ENCODE measurements at places on chromosomes 11 and 22. TPM values are rescaled to one million over a fixed set of nuclear protein-coding genes. Genes with fewer than 3 reads are reported as not detected.
A peak's percentile ranks its signal among the peaks of the same experiment; 100 is the strongest.

The ACCSL gene
- not detected for total RNA-seq

DNA sequence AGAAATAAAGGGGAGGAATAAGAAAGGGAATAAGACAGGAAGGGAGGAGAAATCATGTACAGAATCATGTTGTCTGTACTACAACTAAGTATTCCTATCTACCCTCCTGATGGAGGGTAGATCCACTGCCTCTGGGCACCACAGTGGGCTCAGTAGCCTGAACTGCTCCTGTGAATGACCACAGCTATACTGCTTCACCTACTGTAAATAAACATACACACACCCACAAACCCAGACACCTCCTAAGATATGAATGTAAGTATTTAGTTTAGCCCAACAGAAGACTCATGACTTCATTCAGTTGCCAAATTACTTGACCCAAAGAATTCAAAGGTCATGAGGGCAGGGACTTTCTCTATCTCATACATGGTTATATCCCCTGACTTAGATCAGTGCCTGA, 177.3 kb upstream of the C11orf58 start:
- no peak for DNase-seq

DNA sequence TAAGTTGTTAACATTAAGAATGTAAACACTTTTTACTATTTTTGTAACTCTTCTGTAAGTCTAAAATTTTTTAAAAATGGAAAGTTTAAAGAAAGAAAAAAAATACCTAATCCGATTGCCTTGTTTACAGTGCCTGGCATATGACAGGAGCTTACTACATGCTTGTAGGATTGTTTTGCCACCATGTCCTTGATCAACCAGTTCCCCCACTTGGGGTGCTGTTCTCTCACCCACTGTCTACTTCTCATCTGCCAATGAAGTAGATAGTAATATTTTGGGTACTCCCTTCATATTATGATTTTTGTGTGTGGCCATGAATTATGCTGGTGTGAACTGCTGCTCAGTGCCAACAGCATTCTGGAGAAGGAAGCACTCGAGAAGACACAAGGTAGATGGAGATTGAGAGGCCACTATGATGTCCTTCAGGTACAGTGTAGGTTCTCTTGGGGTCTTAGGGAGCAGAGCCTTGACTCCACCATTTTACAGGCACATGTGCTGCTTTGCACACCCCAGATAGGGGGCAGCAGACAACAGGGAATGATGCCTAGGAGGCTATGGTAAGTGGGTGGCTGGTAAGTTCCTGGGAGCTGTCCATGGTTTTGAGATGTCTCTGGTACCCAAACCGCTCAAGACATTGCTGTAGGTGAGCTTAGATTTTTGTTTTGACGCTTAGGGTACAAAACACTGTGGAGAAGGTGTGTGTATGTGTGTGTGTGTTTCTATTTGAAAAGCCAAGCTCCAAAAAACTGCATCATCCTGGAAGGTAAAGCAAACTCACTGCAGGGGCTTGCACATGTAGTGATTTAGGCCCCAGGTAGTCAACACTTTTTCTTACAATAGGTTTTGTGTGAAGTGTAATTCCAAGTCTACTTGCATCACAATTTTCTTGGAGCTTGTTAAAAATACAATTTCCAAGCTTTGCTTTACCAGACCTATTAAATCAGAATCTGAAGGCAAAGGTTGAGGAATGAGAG, 494.5 kb upstream of the LARGE1 start:
- peak; percentile 15 for DNase-seq

- no peak for DNase-seq
These were observed 256.1 kb upstream of the UBASH3B start for GRCh38 chr11:122399375-122399774.

The GGTLC2 gene
- not detected for total RNA-seq

- DNase-seq = peak; percentile 87
These were observed 17.8 kb upstream of the TMPRSS13 start for GRCh38 chr11:117946842-117947526.

DNA sequence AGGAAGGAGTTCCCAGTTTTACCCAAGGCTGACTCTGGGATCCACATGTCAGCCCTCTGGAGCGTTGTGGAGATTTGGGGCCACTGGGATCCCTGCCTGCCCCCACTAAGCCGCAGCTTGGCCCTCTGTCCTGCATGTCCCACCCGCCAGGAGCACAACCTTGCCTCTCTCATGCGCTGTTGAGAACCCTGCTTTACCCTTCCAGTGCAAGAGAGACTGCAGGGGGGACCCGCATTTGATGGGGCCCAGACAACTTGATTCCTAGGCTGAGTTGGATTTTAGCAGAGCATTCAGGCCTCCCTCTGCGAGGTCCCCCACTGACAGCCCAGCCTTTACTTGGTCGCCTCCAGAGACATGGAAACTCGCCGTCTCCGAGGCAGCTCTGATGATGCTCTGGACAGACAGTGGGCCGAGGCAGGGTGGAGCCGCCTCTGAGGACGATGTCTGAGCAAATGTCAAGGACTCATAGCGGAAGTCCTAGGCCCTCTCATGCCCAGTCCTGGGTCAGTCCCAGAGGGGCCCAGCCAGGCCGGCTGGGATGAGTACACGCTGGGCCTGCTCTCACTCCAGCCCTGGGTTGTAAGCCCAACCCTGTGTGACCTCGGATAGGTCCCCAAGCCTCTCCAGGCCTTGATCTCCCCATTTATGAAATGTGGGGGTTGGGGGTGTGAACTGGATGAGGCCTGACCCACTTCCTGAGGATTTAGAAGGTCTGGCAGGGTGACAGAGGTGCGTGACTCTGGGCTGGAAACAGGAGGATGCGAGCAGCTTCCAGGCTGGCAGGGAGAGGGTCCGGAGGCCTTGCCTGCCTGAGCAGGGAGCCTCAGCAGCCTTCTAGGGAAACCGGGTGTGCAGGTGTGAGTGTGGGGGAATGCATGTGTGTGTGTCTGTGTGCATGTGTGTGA, 630 bp downstream of the CD5 start:
- DNase-seq = no peak

The OR6T1 gene
- total RNA-seq = not detected

- no peak for DNase-seq
These were observed 189.8 kb downstream of the JRKL start for GRCh38 chr11:96579656-96580055.

DNA sequence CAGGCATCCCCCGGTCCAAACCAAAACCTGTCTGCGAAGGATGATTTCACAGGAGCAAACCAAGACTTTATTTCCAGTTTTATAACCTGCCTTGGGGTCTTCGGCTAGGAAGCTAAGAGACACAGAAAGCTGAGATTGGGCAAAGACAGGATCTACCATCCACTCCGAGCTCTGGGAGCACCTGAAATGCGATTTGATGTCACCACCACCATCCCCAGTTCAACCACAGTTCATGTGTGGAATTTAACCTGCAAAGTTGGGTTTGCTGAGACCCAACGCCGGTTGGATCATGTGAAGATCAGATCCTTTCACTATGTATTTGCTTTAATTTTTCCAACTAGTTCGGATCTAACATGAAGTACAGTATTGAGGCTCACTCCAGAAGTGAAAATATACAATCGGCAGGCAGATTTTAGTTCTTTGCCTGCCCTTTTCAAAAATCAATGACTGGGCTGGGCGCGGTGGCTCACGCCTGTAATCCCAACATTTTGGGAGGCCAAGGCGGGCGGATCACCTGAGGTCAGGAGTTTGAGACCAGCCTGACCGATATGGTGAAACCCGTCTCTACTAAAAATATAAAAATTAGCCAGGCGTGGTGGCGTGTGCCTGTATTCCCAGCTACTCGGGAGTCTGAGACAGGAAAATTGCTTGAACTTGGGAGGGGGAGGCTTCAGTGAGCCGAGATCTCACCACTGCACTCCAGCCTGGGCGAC, 1.4 kb upstream of the C11orf24 start:
- DNase-seq = no peak

- no peak for DNase-seq
These were observed 6.2 kb upstream of the RGL4 start for GRCh38 chr22:23684561-23685031.

DNA sequence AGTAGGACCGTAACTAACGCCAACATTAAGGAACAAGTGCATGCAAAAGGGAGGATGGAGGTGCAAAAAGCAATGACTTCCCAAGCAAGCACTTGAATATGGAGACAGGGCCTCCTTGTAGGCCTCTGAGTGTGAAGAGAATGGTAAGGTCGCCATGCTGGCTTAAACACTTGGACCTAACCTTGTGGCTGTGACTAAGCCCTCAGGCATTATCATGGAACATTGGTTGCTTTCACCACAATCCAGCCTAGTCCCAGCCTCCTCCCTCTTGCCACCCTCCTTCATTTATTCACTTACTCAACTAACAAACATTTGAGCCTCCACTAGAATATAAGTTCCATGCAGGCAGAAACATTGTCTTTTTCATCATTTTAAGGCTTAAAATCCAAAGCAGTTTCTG, 11.9 kb upstream of the SYTL2 start:
- DNase-seq = peak; percentile 90

GRCh38 chr22:27318516-27318915, 483.0 kb downstream of the MN1 start:
- peak; percentile 63 for DNase-seq

The ALDH3B2 gene
- not detected for total RNA-seq

The PITPNB gene
- total RNA-seq = 21.4 TPM

GRCh38 chr11:128528294-128528693, 59.1 kb downstream of the ETS1 start:
- no peak for DNase-seq

The MRGPRE gene
- not detected for total RNA-seq

DNA sequence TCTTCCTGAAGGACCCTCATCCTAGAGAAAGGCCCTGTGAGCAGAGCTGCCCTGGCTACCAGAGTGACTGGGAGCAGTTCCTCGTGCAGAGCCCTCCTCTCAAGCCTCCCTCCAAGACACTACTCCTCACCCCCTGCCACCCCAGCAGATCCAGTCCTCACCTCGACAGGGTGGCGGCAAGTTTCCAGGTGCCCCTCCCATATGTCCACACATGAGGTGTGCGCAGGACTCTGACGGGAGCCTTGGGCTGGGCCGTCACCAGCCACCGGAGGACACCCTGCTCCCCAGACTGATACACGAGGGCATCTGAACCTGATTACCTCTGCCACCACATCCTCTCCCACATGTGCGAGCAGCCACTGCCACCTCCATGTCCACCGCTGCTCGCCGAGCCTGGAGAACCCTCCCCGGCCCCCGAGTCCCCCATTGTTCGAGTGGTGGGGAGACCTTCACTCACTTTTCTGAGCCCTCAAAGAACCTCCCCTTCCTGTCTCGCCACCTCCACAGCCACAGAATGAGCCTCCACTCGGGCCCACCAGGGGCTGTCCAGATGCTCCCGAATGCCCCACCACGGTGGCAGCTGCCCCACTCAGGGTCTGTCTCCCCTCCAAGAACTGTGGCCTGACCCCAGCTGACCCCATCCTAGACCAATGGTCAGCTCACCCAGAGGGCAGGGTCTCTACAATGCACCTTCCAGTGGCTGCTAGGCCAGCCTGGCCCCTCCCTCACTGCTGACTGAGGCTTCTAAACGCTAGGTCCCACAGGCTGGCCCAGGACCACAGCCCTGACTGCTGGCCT, 62.5 kb downstream of the DGCR2 start:
- DNase-seq = no peak

The CADM1 gene
- total RNA-seq = 21.3 TPM

GRCh38 chr11:63961608-63962412, 12.6 kb upstream of the COX8A start:
- DNase-seq = no peak

DNA sequence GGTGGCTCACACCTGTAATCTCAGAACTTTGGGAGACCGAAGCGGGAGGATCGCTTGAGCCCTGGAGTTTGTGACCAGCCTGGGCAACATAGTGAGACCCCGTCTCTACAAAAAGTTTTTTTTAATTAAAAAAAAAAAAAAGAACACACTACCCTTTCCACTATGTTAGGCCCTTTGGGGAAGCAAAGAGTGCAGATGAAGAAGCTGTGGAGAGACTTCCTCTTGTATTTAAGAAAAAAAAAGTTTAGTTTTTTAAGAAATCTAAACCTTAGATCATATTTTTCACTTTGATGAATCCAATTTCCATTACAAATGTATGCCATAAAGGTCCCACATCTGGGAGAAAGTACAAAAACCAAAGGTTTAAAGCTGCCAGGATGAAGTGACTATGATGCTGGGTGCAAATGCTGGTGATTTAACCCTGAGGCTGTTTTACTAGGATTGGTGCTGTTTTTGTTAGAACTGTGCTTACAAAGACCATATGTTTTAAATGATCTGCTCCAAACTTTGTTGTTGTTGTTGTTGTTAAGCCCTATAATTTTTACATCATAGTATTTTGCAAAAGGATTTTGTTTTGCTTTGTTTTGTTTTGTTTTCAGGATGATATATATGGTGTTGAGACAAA, 28.9 kb upstream of the ACER3 start:
- DNase-seq = no peak

DNA sequence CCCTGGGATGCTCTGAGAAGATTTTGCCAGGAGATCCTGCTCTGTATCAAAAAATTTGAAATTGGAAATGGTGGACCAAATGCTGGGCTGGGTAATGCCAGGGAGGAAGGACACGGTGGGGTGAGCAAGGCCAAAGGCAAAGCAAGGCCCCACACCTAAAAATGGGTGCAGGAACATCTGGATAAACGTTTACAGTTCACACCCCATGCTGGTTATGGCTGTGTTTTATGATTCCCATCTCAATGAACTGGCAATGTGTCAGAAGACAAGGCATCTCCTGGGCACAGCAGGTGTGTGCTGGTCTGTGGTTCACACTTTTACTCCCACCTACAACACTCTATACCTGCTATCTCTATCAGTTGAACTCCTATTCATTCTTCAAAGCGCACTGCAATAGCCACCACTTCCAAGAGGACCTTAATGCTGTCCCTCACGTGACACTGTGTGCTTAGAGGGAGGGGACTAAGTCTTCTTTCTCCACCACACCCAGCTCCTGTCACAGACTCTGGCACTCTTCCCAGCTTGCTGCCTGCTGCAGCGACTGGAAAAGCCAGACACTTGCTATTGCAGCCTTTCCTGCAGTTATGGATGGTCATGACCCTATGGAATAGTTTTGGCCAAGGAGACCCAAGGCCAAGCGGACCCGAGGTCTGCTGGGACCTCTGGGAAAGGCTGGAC, 277.5 kb downstream of the CTTN start:
- DNase-seq = no peak

GRCh38 chr11:72040491-72041363, 39.6 kb downstream of the NUMA1 start:
- peak; percentile 72 for DNase-seq

The PRR5 gene
- total RNA-seq = 9.1 TPM

DNA sequence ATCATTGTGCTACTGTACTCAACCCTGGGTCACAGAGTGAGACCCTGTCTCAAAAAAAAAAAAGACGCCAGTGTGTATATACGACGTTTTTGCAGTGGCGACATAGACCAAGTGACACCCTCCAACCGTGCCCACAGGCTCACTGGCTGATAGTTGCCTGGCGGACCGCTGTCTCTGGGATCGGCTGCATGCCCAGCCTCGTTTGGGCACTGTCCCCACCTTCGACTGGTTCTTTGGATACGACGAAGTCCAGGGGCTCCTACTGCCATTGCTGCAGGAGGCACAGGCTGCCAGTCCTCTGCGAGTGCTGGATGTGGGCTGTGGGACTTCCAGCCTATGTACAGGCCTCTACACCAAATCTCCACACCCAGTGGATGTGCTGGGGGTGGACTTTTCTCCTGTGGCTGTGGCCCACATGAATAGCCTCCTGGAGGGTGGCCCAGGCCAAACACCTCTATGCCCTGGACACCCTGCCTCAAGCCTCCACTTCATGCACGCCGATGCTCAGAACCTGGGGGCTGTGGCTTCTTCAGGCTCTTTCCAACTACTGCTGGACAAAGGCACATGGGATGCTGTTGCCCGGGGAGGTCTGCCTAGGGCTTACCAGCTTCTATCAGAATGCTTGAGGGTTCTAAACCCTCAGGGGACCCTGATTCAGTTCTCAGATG, 1.3 kb downstream of the CSKMT start:
- no peak for DNase-seq

The CLNS1A gene
- total RNA-seq = 112 TPM

Measured in epithelial cell of proximal tubule (primary cell).